ENCODE measurements at places on chromosomes 4 and X. TPM values are rescaled to one million over a fixed set of nuclear protein-coding genes. Genes with fewer than 3 reads are reported as not detected.

The AP1AR gene
- 23.6 TPM for total RNA-seq

The JAKMIP1 gene
- total RNA-seq: not detected

The PPP1R2C gene
- total RNA-seq: not detected

The RGN gene
- total RNA-seq: 3.3 TPM

The EDA gene
- 0.14 TPM for total RNA-seq

The NEUROG2 gene
- total RNA-seq: not detected

The PRKX gene
- 8.7 TPM for total RNA-seq

Measured in smooth muscle cell of bladder (primary cell).